ENCODE measurements at places on chromosomes 3 and 15.

- no peak for DNase-seq
Measured at GRCh38 chr15:76060118-76060989, 569 bp downstream of the TMEM266 start.

- no peak for DNase-seq
Measured at GRCh38 chr15:48273049-48273448, 58.2 kb upstream of the DUT start.

GRCh38 chr15:77060546-77060945, 10.4 kb downstream of the TSPAN3 start:
- no peak for DNase-seq

GRCh38 chr3:71598292-71598691, 14.8 kb upstream of the FOXP1 start:
- no peak for DNase-seq
